ENCODE measurements at places on chromosomes 7 and 10. TPM values are rescaled to one million over a fixed set of nuclear protein-coding genes. Genes with fewer than 3 reads are reported as not detected.
A peak's percentile ranks its signal among the peaks of the same experiment; 100 is the strongest.

- no peak for DNase-seq
These were observed 5.8 kb downstream of the UPP1 start for GRCh38 chr7:48094861-48095293.

DNA sequence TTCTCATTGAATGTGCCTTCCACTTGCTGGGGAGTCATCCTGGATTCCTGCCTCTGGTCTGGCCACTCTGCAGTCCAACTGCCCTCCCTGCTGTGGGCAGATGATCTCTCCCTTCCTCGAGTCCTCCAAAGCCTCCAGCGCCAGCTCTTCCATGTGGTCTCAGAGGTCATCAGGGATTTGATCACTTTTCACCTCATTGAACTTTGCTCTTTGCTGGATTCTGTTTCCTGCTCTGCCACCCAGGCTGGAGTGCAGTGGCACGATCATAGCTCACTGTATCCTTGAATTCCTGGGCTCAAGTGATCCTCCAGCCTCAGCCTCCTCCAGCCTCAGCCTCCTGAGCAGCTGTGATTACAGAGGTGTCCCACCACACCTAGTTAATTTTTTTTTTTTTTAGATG lies 22.1 kb upstream of the TBXAS1 start:
- DNase-seq, result no peak

DNA sequence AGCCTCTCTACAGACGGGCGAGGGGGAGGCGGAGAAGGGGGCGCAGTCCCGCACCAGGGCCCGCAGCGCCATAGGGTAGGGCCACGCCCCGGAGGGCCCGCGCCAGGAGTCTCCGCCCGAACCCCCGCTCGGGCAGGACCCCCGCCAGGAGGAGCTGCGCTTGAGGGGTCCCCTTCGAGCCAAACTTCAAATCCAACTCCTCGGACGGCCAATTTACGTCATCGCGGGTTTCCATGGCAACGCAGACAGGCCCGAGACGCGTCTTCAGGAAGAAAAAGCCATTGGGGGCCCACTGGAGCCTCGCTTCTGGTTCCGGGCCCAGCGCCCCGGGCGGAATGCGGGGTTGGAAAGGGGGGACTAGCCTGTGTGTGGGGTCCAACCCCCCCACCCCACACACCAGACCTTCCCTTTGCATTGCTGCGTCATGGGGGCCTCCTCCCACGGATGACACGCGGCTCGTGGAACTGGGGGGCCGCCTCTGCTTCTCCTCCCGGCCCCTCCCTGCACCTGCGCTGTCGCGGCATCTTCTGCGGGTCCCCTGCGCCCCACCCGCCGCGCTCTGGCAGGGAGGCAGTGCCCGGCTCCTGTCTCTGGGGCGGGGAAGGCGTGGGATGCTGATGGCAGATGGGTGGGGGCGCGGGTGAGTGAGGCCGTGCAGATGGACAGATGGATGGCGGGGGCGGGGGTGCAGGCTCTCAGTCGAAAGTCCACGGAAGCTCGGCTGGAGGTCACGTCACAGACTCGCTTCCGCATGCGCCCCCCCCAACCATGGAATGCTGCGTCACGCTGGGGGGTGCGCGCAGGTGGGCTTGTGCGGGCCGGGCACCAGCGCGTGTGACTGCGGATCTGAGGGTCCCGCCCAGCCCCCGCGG lies 1.2 kb downstream of the CALY start:
- DNase-seq, result peak; percentile 72

DNA sequence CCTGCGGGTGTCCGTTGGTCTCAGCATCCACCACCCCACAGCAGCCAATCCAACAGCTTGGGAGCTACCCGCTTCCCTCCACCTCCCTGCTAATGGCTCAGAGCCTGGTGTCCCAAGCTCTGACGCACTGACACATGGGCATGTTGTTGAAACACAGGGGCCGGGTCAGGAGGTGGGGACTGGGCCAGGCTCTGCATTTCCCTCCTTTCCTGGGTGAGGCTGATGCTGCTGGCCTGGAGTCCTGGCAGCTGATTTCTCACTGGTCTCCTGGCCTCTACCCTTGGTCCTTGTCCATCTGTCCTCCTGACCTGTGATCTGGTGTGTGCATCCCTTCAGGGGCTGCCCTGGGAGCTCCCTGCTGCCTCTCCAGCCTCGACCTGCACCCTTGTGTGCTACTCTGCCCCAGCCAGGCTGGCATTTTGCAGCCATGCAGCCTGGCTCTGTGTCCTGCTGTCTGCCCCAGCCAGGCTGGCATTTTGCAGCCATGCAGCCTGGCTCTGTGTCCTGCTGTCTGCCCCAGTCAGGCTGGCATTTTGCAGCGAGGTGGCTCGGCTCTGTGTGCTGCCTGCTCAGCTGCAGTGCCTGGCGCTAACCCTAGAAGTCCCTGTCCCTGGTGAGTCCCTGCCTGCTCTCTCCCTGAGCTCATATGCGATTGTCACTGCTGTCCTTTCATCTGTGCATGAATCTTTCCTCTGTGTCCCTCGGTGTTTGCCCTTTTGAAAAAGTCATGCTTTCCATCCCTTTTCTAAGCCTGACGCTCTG lies 14.0 kb downstream of the AMZ1 start:
- DNase-seq, result no peak

DNA sequence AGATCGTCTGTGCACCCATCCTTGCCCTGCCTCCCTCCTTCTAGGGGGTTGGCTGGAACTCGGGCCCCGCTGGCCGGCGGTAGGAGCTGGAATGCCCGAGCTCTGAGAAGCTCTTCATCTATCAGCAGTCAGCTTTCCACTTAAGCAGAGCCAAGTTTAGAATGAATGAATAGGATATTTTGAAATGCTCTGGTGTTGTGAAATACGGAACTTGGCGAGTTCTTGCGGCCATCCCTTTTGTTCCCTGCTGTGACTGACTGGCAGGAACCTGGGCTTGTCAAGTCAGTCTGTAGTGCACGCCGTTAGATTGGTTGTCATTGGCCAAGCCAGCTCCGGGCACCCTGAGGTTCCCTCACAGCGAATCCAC lies 33.3 kb downstream of the FOXK1 start:
- DNase-seq, result peak; percentile 34

DNA sequence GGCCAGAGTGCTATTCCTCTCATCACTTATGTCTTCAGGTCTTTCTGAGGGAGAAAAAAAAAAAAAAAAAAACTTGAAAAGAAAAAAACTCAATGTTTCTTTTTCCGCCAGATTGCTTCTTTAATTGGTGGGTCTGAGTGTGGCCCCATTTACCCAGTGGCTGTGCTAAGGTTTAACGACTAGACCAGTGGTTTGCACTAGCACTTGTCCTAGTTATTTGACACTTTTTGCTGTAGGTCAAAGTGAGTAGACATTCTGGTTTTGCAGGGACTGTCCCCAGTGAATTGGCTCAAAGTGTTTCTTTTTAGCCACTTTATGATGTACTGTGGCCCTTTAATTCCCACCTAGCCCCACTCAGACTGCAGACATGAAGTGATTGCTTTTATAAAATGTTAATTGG lies 273.3 kb downstream of the PTEN start:
- no peak for DNase-seq

DNA sequence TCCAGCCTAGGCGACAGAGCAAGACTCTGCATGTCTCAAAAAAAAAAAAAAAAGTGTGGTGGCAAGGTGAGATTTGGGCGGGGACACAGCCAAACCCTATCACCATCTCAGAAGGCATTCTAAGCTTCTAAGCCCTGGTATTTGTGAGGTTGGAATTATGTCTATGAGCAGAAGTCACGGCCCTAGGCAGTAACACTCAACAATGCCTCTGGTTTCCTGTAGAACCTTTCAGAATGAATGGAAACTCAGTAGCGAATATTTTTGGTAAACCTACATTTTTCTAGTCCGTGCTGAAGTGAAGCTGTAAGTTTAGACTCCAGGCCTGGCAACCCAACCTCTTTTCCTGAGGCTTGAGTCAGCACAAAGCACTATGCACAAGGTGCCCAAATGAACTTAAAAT lies 88.3 kb downstream of the FAM107B start:
- DNase-seq, result no peak

DNA sequence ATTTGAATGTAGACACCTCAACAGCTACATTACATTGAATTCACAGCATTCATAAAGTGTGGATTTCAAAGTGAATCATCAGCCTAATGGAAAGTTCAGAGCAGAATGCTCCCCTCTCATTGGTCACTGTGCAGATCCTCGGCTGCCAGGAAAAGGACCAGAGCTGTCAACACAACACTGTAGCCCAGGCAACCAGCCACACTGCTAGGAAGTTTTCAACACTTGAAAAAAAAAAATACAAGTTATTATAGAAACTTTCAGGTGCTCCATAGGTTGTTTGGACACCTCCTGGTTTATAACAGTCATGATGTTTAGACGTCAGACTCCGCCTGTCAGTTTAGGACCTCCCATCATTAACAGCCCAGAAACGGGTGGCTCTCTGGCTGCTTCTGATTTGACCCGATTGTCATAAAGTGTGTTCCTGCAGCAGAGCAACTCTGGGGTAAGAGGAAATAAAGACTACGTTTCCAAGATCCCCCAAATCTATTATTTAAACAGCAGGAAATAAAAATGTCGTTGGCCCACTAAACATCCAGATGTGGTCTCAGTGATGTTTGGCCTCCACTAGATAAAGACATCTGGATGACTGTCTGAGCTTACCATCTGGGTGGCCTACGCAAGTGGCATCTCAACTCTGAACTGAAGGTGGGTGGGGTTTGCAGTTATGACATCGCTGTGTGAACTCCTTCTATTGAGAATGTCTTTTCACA lies 117.4 kb downstream of the CABCOCO1 start:
- DNase-seq, result peak; percentile 63

- no peak for DNase-seq
These were observed 33.3 kb downstream of the CYCS start for GRCh38 chr7:25091779-25092178.

- DNase-seq, result peak; percentile 77
These were observed 6.6 kb downstream of the TTYH3 start for GRCh38 chr7:2638224-2638991.

DNA sequence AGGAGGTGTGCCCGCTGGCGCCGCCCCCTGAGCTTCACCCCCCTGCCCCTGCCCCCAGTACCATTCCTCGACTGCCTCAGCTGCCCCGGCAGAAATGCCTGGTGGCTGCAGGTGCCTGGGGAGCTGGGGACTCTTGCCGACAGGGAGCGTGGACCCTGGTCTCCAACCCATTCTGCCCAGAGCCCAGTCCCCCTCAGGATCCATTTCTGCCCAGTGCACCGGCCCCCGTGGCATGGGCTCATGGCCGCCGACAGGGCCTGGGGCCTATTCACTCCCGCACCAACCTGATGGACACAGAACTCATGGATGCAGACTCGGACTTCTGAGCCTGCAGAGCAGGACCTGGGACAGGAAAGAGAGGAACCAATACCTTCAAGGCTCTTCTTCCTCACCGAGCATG lies 12.7 kb upstream of the AHCYL2 start:
- no peak for DNase-seq

GRCh38 chr7:41994746-41995110 lies 242.3 kb downstream of the GLI3 start:
- DNase-seq, result no peak

- no peak for DNase-seq
These were observed 83.5 kb downstream of the TSPAN12 start for GRCh38 chr7:120774481-120774880.

DNA sequence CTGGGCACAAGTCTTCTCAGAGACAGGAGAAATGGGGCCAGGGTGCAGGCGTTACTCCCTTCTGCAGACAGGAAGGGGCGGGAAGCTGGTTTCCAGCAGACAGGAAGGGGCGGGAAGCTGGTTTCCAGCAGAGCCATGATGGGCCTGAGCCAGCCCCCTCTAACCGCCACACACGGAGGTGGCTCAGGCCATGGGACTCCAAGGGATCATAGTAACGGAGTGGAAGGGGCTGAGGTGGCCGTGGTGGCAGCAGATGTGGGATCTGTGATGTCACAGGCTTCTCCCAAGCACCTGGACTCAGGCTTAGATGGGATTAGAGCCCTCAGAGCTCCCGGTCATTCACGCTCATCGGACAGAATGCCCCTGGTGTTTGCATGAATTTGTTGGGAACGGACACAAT lies 177.8 kb downstream of the USP6NL start:
- no peak for DNase-seq

GRCh38 chr7:130821864-130822263 lies 87.9 kb upstream of the KLF14 start:
- no peak for DNase-seq

DNA sequence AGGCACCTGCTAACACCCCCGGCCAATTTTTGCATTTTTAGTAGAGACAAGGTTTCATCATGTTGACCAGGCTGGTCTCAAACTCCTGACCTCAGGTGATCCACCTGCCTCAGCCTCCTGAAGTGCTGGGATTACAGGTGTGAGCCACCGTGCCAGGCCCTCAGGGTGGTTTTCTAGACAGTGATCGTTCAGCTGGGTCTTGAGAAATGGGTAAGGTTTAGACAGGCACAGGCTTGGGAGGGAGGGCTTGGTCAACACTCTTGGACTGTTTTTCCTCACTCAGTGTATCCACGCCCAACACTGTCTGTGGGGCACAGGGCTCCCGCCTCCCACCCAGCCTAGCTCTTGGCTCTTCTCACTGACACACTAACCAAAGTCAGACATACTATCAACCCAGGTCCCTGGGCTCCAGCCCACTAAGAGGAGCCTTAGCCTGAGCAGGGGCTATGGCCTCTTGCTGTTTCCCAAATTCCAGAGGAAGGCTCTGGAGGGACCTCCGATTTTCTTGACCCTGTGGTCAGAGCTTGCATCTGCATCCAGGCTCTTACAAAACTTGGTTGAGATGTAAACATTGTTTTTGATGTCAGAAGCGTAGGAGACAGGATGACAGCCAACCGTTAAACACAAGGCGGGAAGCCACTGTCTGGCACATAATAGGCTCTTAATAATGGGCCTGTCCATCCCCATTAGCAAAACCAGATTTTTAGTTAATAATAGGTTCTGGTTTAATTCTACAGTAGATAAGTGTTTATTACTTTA lies 143.9 kb downstream of the PRKAG2 start:
- DNase-seq, result no peak

- no peak for DNase-seq
These were observed 146.4 kb upstream of the STEAP1 start for GRCh38 chr7:90007831-90008230.

The FAM171A1 gene
- 36.9 TPM for polyA plus RNA-seq

The LIPF gene
- not detected for polyA plus RNA-seq

The ACSM6 gene
- not detected for polyA plus RNA-seq

The PIK3AP1 gene
- 3.5 TPM for polyA plus RNA-seq

The PRTFDC1 gene
- polyA plus RNA-seq, result not detected

The STAMBPL1 gene
- polyA plus RNA-seq, result 7.7 TPM

The C7orf57 gene
- not detected for polyA plus RNA-seq

The GRID1 gene
- 3.0 TPM for polyA plus RNA-seq

The CPA1 gene
- polyA plus RNA-seq, result 6.1 TPM

The SLC18A3 gene
- not detected for polyA plus RNA-seq

The BPGM gene
- polyA plus RNA-seq, result 22.2 TPM

The INSYN2A gene
- 1.2 TPM for polyA plus RNA-seq
